Activated CD4-positive, alpha-beta memory T cell treated with anti-CD3 and anti-CD28 coated beads, Interleukin-2, amount 10 ng/mL, durations not matched to agents 7 days and 5 days (primary cell): ENCODE measurements at places on chromosomes 16 and 17.

DNA sequence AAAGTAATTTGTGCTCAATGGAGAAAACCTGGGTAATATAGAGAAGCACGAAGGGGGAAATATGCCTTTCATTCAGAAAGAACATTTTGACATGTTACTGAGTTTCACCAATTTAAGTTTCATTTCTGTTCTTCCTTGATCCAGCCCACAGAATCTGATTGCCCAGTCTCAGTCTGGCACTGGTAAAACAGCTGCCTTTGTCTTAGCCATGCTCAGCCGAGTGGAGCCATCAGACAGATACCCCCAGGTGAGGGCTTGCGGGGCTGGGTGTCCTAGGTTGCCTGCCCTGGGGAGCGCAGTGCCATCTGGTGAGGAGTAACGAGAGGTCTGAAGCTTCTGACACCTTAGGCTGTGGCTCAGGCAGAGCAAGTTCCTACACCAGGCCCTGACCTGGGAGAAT lies 17.7 kb downstream of the DDX19A start:
- no peak for DNase-seq

- no peak for DNase-seq
These were observed 52.2 kb downstream of the NDE1 start for GRCh38 chr16:15701975-15702970.

GRCh38 chr16:68072038-68072695 lies 13.0 kb upstream of the NFATC3 start:
- DNase-seq, result no peak

DNA sequence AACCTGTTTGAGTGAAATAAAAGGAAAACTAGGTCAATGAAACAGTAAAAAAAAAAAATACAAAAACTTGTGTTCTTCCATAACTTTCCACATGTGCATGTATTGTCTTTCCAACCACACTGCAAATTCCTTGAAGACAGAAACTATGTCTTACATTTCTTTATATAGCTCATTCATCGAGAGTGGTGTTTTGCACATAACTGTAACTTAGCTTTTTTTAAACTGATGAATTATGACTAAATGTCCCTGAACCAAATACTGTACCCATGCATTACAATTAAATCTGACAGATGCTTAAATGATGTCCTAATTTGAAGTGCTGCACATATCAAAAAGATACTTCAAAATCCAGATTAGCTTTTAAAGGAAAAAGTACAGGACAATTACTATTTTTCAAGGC lies 50.1 kb downstream of the BRIP1 start:
- no peak for DNase-seq

DNA sequence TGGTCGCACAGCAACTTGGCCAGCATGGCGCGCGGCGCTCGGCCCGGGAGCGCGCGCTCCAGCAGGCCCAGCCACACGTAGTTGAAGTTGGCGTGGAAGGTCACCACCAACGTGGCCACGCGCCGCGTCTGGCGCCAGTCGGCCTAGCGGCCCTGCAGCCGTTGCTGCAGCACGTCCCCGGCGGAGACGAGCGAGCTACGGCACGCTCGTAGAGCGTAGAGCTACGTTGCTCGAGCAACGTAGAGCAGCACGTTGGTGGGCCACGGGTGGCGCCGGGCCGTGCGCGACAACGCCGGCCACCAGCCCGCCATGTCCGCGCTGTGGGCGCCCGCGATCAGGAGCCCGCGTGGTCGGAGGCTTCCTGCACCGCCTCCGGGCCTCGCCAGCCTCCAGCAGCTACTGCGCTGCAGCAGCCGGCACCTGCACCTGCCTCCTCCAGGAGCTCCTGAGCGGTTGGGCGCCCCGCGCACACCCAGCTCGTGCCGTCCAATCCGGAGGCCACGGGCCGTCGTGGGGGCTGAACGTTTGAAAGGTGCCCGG lies 13.4 kb upstream of the SULT1A1 start:
- peak; percentile 60 for DNase-seq

DNA sequence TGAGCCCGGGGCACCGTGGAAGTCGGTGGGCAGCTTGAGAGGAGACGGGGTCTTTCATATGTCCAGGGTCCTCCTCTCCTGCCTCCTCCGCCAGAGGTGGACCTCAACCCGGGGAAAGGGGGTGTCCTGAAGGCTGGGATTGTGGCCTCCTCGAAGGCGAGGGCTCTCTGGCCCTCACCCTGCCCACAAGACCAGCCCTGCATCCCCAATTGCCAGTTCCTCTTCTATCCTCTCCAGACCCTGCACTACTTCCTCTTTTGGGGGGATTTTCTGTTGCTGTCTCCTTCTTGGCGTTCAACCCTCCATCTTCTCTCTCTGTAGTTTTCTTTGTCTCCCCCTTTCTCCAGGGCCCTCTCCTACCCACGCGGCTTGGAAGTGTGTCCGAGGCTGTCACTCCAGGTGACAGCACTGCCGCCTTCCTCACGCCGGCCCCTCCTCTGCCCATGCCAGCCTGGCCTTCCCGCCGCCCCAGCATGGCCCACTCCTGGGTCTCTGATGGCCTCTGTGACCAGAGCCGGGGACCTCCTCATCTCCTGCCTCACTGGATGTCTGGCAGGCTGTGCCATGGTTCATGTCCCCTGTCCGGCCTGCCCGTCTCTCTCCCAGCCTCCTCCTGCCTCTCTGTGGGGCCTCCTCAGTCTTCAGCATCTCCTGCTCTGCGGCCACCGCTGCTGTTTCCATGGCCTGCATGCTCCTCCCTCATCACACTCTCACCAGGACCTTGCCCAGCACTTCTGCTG lies 2.4 kb upstream of the ITGAX start:
- DNase-seq, result no peak

GRCh38 chr17:57889892-57890856 lies 40.3 kb upstream of the MRPS23 start:
- no peak for DNase-seq

DNA sequence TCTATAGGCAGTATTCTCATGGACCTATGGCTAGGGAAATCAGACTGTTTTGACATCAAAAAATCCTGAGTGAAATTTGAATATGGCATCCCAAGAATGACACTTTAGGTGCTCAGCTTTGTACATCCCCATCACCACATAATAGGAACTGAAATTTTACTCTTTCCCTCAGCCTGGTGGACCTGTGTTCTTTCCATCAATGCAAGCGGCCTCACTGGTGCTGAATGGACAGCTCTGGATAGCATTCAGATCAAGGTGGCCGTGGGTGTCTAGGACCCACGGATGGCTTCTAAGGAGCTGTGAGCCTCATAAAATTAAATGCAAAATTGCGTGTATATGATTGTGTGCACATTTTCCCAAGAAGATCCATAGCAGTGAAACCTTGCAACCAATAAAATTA lies 152.6 kb downstream of the MAP2K6 start:
- no peak for DNase-seq

GRCh38 chr17:4375039-4375748 lies 8.7 kb upstream of the UBE2G1 start:
- peak; percentile 64 for DNase-seq
